Activated CD4-positive, CD25-positive, alpha-beta regulatory T cell (primary cell): ENCODE measurements at places on chromosomes 4 and X.

- no peak for DNase-seq
Measured at GRCh38 chrX:69096963-69097362, 68.3 kb downstream of the PJA1 start.

- DNase-seq, result no peak
Measured at GRCh38 chrX:39309018-39309635, 507.9 kb downstream of the MID1IP1 start.

GRCh38 chr4:16652732-16653305 is 245.6 kb downstream of the LDB2 start:
- DNase-seq, result no peak

DNA sequence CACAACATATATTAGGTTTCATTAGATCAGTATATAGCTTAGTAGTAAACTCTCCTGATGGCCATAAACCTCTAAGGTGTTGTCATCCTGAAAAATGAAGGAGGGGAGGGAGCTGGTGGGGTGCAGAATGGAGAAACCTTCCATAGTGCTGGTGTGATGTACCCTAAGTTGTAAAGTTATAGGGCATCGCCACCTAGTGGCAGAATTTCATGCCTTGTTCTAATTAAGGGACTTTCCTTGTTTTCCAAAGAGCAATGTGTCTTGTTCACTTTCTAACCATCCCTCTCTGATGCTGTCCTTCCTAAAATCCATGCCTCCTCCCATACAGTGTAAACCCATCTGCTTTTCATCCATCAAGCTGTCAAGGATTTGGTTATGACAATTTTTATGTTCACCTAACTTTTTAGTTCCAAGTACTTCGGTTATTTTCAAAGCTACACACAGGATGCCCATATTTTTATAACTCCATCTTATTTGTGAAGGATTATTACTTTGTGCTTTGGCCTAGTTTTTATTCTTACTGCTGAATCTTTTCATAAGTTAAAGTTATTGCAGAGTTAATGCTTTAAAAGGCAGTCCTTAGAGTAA is 4.5 kb downstream of the NBDY start:
- DNase-seq, result peak; percentile 23

GRCh38 chr4:153153339-153153871 is 50.8 kb upstream of the TRIM2 start:
- peak; percentile 6 for DNase-seq

GRCh38 chrX:17682259-17682658 is 55.0 kb upstream of the SCML1 start:
- DNase-seq, result no peak

GRCh38 chr4:104743215-104743653 is 248.5 kb upstream of the CXXC4 start:
- DNase-seq, result no peak
